ENCODE measurements at places on chromosomes 12 and 14.

- no peak for DNase-seq
Observed at GRCh38 chr14:81153187-81153586, 67.6 kb downstream of the GTF2A1 start.

DNA sequence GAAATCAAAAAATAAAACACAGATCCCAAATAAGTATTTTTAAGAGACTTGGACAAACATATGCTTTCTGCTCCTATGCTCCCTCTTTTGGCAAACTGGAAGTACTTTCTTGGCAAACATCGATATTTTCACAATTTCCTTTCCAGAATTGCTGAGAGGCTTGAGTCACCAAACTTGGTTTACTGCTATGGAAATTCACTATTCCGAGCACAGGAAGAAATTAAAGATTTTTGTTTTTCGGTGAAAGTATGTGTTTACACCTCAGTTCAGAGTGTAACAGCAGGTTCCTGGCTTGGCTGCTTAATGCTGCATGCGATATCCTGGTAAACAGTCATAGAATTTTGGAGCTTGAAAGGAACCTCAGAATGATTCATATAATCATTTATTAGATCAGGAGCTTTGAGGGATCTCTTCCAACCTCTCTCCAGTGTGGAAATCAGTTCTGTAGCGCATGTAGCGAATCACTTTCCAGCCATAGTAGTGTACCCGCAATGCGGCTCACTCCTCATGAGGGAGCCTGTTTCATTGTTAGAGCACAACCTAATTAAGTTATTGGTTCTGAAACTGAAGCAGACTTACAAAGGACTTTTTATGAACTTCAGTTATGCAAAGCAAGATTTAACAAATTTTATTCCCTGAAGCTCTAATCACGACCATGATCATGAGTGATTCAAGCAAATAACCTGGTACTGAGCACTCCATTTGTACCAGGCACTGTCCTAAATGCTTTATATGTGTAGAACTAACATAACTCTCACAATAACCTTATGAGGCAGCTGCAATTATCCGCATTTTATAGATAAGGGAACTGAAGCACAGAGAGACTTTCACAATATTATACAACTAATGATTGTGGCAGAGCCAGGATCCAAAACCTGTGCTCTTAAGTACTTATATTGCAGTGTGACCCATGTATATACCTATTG lies 56.4 kb upstream of the ATP2A2 start:
- no peak for DNase-seq

DNA sequence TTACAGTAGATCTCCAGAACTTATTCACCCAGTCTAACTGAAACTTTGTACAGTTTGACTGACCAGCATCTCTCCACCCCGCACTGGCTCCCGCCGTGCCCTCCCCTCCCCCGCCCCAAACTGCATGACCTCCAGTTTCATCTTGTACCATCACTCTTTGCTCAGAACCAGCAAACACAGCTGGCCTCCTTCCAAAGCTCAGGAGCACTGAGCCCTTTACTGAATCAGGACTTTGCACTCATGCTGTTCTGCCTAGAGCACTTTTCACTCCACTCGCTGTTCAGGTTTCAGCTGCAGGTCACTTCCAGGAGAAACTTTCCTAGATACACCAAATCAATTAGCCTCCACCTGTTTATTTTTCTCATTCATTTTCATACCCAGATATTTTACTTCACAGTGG lies 455.3 kb upstream of the PDE3A start:
- DNase-seq: no peak

DNA sequence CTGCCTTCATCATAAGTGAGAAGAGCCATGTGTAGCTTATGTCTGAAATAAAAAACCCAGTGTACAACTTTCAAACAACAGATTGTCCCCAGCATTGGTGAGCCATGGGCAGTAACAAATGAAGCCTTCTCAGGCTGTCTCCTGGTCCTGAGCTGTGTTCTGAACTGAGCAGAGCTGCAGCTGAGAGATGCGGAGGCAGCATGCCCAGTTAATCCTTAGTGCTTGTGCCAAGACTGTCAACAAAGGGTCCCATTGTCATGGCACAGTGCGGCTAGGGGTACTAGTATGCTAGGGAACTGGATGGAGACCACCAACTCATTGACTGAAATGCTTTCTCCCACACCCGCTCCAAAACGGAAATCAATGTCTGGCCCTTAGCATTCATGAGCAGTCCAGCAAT lies 154.3 kb downstream of the RMST start:
- no peak for DNase-seq

- no peak for DNase-seq
Observed at GRCh38 chr12:42660117-42660516, 70.6 kb upstream of the PRICKLE1 start.

- no peak for DNase-seq
Observed at GRCh38 chr12:90355711-90356355, 599.1 kb downstream of the CCER1 start.

- no peak for DNase-seq
Observed at GRCh38 chr12:59873136-59873535, 277.3 kb downstream of the SLC16A7 start.

DNA sequence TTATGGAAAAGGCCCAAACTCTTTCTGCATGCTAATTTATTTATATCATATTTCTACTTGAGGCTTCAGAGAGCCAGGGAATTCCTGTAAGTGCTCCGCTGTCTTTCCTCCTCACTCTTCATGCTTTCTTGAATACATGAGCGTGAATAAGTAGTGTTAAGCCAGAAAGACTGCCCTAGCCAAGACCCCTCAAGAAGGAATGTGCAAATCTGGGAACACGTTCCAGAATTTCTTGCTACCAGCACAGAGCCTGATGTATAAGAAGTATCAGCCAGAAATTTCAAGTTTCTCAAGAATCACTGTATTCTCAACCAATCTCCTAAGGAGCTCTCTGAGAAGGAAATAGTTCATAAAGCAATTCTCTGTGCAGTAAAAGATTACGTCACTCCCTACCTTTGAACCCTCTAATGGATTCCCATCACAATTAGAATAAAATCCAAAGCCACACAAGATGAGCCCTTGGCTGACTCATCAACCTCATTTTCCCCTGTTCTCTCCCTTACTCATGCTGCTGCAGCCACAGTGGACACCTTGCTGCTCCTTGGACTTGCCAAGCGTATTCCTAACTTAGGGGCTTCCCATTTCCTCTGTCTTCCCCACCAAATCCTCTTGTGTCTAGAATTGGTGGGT lies 6.9 kb upstream of the TSPAN8 start:
- no peak for DNase-seq

DNA sequence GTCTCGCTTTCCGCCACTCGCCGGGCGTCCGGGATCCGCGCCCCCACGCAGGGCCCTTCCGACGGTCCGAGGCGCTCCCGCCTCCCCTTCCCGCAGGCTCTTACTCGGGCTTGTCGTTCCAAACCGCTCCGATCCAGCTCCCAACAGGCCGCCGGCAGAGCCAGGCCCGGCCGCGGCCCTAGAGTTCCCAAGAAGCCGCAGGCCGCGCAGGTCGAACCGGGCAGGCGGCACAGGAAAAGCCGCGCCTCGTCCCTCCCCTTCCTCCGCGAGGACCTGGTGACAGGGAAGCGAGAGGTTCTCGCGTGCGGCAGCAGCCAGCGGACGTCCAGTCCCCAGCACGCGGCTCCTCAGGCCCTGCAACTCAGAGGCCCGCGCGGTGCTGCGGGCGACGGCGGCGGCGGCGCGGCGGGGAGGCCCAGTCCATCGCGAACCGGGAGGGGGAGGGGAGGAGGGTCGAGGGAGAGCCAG lies 272 bp downstream of the HECTD1 start:
- DNase-seq: peak; percentile 76

DNA sequence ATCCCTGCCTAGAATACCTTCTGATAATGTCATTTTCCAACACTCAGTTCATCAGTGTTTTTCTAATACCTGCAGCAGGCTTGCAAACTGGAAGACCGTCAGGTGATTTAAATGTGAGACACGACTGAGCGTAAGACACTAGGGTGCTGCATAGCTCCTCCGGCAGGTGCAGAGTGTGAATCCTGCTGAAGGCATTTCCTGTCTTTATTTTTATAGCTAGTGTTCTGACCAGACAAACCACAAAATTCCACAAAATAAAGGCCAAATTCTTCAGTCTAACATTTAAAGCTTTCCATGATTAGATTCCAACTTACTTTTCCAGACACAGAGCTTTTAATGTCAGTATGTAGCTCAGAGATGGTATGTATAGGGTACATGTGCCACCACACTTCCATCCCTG lies 70.7 kb downstream of the BBS10 start:
- DNase-seq: no peak

DNA sequence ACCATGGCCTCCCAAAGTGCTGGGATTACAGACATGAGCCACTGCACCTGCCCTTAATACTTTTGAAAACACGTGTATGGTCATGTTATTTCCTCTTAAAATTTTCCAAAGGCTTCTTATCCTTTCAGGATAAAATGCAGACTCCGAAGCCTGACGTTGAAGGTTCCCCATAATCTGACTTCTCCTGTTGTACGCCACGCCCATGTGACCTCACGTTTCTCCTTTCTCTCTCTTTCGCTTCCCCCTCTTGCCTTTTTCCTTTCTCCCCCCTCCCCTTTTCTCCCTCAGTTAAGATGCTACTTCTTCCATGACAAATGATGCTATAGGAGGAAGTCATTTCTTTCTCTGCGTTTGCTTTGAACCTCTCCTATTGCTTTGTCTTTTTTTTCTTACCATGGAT lies 266.0 kb downstream of the FBXL14 start:
- no peak for DNase-seq

DNA sequence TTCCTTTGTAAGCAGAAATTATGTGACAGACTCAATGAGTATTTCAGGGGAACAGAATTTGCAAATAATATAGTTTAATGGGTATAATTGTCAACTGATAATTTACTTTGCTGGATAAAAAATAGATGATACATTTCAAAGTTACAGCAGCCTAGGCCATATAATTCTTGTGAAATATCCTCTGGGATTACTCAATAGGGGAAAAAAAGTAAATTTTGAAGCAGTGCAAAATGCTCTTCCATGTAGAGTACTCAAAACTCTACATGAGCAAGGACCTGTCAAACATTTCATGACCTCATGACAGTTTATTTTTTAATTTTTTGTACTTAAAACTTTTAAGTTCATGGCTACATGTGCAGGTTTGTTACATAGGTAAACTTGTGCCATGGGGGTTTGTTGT lies 163.3 kb downstream of the DACT1 start:
- no peak for DNase-seq

DNA sequence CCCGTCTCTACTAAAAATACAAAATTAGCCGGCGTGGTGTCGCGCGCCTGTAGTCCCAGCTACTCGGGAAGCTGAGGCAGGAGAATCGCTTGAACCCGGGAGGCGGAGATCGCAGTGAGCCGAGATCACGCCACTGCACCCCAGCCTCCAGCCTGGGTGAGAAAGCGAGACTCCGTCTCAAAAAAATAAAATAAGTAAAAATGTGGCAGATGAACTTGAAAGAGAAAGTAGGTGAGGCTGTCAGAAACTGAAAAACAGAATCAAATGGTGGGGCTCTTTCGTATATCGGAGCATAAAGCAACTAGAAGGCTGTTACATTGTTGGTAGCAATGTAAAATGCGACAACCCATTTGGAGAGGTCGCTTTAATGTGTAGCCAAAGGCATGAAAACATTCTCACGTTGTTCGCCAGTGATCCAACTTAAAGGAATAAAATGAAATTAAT lies 767 bp upstream of the CCNT1 start:
- peak; percentile 5 for DNase-seq

DNA sequence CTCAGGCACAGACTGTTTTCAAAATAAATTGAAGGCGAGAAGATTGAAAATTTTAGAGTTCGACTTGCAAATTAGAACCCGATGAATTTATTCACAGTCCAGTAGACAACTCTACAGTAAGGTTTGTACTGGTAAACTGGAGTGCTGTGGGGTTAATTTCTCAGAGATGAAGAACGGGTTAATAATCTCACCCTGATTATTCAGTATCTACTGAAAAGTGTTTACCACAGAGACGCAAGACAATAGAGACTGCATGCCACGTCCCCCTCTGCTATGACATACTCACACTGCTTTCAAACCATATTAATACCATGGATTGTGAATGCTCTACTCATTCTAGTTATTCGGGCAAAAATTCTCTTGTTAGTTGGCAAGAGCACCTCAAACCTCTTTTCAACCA lies 36.1 kb downstream of the CFL2 start:
- DNase-seq: no peak

DNA sequence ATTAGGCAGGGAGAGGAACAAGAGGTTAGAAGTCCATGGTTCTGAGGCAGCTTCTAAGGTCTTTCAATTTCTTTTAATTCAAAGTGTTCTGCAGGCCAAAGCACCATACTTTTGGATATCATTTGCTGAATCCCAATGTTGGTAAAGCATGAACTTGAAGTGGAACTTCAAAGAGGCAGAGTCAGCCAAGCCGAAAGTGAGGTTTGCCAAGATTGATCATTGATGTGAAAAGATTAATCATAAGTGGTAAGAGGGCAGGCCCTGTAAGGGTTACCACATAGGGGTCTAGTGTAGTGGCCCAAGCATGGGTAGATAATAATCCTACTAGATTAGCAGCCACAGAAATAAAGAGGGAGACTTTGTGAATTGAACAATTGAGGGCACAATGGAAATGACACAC lies 191.7 kb upstream of the DIO2 start:
- DNase-seq: no peak
